GM10248 (cell line): ENCODE measurements at places on chromosomes 1 and 21.

- no peak for DNase-seq
These were observed 13.5 kb upstream of the FOXJ3 start for GRCh38 chr1:42348498-42348897.

- DNase-seq = no peak
These were observed 252.7 kb downstream of the LRRC40 start for GRCh38 chr1:69952676-69953075.

DNA sequence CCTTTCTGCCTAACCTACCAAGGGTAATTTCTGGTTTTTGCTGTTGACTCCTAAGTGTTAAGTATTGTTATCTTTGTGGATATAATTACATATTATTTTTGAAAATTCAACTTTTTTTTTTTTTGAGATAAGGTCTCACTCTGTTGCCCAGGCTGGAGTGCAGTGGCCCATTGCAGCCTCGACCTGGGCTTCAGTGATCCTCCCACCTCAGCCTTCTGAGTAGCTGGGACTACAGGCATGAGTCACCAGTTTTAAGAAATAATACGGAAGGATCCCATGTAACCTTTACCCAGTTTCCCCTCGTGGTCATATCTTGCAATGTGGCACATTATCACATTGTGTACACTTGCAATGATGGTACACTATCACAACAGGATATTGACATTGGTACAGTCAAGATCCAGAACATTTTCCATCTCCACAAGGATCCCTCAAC lies 3.1 kb downstream of the CHD1L start:
- DNase-seq = no peak

DNA sequence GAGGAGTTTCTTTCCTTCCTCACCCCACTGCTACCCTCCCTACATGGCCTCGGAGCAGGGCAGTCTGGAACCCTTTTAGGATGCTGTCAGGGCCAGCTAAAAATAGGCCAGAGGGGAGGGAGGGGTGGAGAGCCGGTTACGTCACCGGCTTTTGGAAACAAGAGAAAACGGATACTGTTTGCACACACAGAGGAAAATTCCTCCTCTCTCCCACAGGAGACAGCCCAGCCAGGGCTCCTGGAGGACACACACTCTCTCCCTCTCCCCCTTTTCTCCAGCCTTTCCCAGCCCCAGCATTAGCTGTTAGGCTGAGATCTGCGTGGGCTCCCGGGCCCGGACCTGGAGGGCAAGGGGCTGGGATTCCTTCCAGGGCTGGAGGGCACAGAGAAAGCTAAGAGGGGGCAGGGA lies 20.0 kb upstream of the ALDH4A1 start:
- no peak for DNase-seq

DNA sequence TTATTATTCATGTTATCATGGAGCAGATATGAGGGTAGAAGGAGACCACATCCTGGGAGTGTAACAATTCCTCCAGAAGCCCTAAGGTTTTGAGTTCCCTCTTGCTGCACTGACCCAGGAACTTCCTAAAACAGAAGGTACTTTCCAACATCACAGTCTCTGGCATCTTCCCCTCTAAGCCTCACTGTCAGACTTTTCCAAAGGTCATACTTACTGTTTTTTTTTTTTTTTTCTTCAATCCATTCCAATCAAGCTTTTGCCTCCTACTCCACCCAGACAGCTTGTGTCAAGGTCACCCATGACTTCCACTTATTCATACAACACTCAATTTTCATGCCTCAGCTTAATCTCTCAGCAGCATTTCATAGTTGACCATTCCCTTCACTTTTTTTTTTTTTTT lies 18.4 kb upstream of the UQCRHL start:
- DNase-seq = no peak

GRCh38 chr1:23422241-23422877 lies 2.2 kb downstream of the TCEA3 start:
- no peak for DNase-seq

- DNase-seq = no peak
These were observed 14.1 kb upstream of the ZNF436 start for GRCh38 chr1:23383577-23384311.

GRCh38 chr21:25979845-25980616 lies 190.5 kb downstream of the APP start:
- no peak for DNase-seq

DNA sequence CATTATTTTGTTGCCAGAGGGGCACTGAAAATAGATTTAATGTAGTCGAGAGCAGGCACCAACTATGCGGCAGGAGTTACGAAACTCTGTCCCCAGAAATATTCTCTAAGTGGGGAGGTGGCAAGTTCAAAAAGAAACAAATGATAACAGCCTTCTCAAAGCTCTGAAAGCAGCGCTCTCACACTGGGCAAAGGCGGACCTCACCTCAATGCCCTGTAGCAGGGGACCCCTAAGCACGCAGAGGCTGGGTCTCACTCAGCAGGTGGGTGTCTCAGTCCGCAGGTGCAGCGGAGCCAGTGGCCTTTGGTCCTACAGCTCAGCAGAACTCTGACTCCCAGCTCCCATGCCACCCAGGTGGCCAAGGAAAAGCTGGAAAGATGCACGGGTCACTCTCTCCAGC lies 21.8 kb upstream of the TMPRSS2 start:
- no peak for DNase-seq

DNA sequence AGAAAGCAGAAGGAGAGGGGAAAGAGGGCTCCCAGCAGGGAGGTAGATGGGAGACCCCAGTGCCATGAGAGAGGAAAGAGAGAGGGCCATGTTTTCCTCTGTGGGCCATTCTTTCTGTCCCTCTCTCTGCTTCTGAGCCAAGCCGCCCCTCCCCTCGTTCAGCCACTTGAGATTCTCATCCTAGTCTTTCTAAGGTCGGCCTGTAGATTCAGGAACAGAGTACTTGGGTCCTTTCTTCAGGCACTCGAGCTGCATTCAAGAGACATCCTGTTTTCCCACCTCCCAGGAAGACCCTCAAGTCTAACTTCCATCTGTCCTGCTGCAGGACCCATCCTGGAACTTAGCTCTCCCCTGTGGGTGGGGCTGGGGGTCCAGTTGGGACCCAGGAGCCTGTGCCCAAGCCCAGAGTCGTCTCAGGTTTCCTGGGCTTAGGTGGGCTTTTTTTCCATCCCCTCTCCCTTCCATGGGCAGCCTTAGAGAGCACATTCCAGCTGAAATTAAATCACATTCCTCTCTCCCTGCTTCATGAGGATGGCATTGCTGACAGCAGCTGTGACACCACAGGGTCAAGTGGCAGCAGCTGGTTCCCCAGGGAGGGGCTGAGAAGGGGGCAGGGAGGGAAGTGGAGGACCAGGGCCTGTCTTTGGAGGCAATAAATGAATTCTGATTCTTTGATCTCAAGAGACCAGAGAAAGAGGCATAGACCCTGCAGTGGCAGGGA lies 13.0 kb downstream of the NES start:
- no peak for DNase-seq
